ENCODE measurements at places on chromosomes 3 and 15. TPM values are rescaled to one million over a fixed set of nuclear protein-coding genes. Genes with fewer than 3 reads are reported as not detected.

GRCh38 chr3:184368116-184368515, 6.6 kb downstream of the POLR2H start:
- peaks cover 10% of the 10 kb centered on the region for H3K36me3 ChIP-seq
- H3K4me1 ChIP-seq, result peaks cover 5% of the 10 kb centered on the region
- no peak for DNase-seq
- H3K4me3 ChIP-seq, result no peak overlapping the region

- no peak overlapping the region for H3K4me3 ChIP-seq
- H3K27me3 ChIP-seq, result no peaks in the 10 kb centered on the region
- no peaks in the 10 kb centered on the region for H3K4me1 ChIP-seq
- no peak overlapping the region for H3K27ac ChIP-seq
- DNase-seq, result no peak
- H3K36me3 ChIP-seq, result no peaks in the 10 kb centered on the region
Observed at GRCh38 chr15:92813485-92813884, 86.6 kb upstream of the CHD2 start.

Gene HGD
- total RNA-seq, result under 0.01 TPM

DNA sequence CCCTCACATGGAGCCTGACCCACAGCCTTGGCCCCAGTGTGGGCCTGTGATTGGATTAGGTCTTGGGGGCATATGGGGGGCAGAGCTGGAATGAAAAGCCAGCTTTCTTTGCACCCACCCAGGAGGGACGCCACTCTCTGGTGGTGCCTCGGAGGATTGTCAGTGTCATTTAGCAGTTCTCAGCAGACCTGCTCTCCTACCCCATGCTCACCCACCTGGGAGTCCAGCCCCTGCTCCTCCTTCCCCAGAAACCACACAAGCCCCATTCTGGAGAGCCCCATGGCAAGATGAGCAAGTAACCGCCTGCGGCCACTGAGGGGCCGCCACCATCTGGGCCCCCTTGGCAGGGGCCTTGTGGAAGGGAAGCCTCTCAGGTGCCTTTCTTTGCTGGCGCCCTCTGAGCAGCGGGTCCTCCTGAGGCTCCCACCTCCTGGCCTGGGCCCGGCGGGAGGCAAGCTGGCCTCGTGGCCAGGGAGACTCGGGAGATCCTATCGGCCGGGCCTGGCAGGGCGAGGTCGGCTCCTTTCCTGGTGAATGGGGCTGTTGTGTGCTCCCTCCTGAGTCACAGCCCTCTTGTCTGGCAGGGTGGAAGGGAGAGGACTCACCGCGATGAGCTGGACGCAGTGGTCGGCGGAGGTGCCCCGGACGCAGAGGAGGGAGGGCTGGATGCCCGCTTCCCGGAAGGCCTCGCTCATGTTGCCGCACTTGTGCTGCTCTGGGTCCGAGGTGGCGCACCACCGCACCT, 2.3 kb downstream of the MELTF start:
- H3K36me3 ChIP-seq, result no peaks in the 10 kb centered on the region
- H3K4me1 ChIP-seq, result peaks cover 14% of the 10 kb centered on the region
- DNase-seq, result no peak
- no peak overlapping the region for H3K4me3 ChIP-seq
- H3K27me3 ChIP-seq, result peaks cover 7% of the 10 kb centered on the region
- no peak overlapping the region for H3K27ac ChIP-seq

DNA sequence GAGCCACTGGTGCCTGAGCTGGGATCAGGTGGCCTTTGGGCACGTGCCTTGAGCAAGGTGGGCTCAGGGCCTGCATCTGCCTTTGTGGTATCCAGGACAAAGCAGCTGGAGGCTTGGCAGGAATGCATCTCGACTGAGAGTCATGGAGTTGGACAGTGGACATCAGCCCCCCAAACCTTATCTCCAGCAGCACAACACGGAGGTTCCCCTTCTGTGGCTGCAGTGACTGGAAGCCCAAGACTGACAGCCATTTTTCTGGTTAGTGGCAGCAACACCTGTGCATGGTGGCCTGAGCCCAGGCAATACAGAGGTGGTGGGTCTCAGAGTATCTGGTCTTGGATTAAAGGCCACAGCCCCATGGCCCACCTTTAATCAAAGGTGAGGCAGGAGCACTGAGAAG, 27.8 kb upstream of the TSEN2 start:
- H3K4me3 ChIP-seq, result no peak overlapping the region
- DNase-seq, result no peak
- no peaks in the 10 kb centered on the region for H3K36me3 ChIP-seq
- H3K27ac ChIP-seq, result no peak overlapping the region

Gene IL5RA
- total RNA-seq, result not detected

GRCh38 chr3:186315581-186316354, 46.3 kb downstream of the DGKG start:
- no peak overlapping the region for H3K4me3 ChIP-seq
- no peak for DNase-seq
- H3K36me3 ChIP-seq, result no peaks in the 10 kb centered on the region
- no peaks in the 10 kb centered on the region for H3K4me1 ChIP-seq

Measured in fibroblast of lung (primary cell).